ENCODE measurements at places on chromosomes 2 and 18. TPM values are rescaled to one million over a fixed set of nuclear protein-coding genes. Genes with fewer than 3 reads are reported as not detected.

- DNase-seq = no peak
Observed at GRCh38 chr18:57898506-57899124, 95.5 kb upstream of the ATP8B1 start.

DNA sequence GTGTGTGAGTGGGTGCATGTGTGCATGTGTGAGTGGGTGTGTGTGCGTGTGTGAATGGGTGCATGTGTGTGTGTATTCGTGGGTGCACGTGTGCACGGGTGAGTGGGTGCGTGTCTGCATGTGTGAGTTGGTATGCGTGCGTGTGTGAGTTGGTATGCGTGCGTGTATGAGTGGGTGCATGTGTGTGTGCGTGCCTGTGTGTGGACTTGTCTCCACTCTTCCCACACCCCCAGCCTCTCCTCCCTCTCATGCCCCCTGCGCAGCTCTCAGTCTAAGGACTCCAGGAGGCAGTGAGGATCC, 5.1 kb upstream of the OTOF start:
- no peak for DNase-seq

DNA sequence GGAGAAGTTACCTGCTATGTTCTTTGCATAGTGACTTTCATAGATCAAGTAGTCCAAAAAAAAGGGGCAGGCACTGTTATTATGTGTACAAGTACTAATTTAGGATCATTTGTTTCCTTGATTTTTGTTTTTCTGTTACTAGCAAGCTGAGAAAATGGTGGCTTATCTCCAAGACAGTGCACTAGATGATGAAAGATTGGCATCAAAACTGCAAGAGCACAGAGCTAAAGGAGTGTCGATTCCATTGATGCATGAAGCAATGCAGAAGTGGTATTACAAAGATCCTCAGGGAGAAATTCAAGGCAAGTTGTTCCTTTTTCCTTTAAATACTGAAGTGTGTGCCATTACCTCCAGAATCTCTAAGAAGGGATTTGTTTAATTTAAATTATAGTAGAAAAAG, 19.6 kb upstream of the KCNJ13 start:
- DNase-seq = no peak

GRCh38 chr2:96937586-96937985, 48.8 kb downstream of the FAM178B start:
- DNase-seq = no peak

CCDC150 gene
- 1.9 TPM for polyA plus RNA-seq

CENPA gene
- polyA plus RNA-seq = 11.6 TPM

RNPEPL1 gene
- polyA plus RNA-seq = 63.6 TPM
